ENCODE measurements at places on chromosomes 12 and 14.

GRCh38 chr14:68779761-68780323 lies 13.0 kb downstream of the ZFP36L1 start:
- no peak for DNase-seq

- DNase-seq: no peak
Measured at GRCh38 chr12:4241592-4241991, 32.0 kb upstream of the CCND2 start.

DNA sequence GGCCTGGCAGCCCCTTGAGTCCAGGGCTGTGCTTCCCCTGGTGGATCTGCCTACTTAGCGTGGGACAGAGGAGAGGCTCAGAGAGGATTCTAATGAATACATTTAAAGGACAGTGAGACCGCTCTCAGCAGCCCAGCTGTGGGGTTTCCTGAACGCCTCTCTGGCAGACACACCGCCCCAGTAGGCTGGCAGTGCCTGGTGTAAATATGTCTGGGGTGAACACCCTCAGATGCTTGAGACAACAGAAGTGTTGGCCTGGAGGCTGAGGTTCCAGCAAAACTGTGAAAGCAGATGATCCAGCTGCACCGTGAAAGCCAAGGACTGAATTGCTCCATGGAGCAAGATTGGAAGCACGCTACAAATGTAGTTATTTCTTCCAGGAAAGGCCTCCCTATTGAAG lies 55.1 kb downstream of the LRRC74A start:
- DNase-seq: no peak

GRCh38 chr14:103693515-103693914 lies 21.7 kb downstream of the XRCC3 start:
- no peak for DNase-seq

DNA sequence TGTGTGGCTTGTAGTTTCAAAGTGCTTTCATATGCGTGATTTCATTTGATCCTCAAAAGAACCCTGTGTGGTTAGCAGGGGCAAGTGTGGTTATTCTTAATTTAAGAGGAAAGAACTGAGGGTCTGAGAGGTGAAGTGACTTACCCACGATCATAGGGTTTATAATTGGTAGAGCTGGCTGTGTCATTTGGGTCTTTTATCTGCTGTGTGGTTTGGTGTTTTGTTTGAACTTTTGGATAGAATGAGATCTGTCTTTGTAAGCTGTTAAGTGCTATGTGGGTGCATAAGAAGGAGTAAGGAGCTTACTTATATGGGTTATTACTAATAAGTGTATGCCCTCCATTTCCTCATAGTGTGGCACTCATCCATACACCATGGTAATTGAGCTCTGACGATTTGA lies 190.0 kb downstream of the CACNA1C start:
- DNase-seq: no peak

DNA sequence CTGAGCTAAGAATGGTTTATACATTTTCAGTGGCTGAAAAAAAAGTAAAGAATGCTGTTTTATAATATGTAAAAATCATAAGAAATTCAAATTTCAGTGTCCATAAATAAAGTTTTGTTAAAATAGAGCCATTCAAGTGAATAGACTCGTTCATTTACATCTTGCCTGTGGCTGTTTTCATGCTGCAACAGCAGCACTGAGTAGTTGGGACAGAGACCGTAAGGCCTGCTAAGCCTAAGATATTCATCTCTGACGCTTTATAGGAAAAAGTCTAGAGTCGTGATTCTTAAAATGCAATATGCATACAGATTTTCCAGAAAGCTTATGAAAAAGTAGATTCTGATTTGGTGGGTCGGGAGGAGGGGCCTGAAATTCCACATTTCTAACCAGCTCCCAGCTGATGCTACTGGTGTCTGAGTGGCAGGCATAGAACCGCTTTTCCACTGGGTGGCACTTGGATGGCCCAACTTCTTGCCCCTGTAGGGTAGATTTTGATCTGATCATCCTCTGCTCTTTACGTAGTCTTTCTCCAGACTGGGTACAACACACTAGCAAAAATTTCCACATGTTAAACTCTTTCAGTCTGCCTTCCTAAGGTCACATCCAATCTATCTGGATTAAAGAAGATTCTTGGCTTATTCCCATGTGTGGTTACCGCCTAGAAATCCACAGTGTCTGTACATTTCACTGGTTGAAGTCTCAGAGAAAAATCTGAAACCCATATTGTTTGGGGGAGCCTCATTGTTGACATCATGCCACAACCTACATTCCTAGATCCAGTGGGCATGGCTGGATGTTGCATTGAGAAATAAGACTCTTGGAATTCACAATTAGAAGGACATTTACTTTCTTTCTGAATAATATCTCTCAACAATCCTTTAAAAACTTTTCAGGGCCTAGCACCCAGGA lies 151.2 kb downstream of the C12orf75 start:
- DNase-seq: no peak

DNA sequence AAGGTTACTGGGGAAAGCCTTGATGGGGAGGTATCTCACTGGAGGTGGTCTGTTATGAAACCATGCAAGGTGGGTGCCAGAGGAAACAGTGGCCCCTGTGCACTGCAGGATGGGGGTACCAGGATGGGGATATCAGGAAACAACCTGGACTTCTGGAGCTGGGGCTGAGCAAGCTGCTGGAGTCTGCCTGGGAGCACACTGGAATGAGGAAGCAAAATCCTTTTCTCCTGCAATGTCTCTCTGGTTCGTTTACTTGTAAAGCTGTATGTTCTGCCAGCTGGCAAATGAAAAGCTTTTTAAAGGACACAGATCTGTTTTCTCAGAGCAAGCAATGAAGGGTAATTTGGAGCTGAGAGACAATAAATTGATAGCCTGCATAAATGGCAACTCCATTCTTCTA lies 23.2 kb upstream of the SERPINA1 start:
- DNase-seq: no peak

- no peak for DNase-seq
Measured at GRCh38 chr12:9255837-9256236, 47.6 kb upstream of the PZP start.

GRCh38 chr12:19909418-19909817 lies 458.9 kb upstream of the PDE3A start:
- DNase-seq: no peak

DNA sequence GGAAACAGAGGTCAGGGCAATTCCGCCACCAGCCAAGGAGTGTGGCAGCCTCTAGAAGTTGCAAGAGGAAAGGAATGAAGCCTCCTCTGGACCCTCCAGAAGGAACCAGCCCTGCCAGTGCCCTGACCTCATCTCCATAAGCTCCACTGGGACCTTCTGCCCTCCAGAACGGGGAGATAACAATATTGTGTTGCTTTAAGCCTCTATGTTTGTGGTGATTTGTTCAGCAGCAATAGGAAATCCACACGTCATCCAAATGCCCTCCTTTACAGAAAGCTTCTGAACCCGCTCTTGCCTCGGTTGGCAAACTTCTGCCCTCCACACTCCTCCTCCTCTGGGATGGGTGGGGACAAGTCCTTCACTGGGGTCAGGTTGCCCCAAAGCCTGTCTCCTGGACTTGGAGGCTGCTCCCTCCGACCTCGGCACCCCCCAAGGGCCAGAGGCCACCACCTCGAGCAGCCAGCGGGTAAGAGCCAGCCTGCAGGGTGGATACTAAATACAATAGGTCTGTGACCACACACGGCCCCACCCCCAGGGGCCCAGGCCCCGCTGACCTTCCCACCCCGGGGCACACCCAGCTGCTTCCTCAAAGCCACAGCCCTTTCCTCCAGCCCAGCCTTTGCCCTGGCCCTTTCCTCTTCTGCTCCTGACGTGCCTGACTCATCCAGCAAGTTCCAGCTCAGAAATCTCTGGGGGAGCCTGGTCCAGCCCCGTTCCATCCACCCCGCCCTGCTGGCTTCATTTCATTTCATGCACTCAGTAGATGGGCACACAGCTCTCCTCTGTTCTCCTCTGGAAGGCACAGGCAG lies 58.7 kb upstream of the NCOR2 start:
- no peak for DNase-seq

DNA sequence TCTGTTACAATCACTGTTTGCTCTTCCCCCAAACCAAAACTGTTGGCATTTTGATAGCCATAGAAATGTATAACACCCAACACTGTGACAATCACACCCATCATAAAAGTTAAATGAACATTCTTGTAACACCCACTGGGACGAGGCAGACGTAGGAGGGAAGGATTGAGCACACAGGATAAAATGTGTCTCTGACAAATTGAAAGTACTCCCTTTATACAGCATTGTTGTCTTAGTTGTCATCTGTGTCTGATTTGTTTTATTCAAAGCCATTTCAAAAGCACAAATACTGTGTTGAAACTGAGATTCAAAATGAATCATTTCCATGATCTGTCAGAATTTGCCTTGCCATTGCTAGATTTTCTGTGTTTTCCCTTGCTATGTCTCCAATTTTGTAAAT lies 436.3 kb downstream of the TMTC2 start:
- DNase-seq: no peak

DNA sequence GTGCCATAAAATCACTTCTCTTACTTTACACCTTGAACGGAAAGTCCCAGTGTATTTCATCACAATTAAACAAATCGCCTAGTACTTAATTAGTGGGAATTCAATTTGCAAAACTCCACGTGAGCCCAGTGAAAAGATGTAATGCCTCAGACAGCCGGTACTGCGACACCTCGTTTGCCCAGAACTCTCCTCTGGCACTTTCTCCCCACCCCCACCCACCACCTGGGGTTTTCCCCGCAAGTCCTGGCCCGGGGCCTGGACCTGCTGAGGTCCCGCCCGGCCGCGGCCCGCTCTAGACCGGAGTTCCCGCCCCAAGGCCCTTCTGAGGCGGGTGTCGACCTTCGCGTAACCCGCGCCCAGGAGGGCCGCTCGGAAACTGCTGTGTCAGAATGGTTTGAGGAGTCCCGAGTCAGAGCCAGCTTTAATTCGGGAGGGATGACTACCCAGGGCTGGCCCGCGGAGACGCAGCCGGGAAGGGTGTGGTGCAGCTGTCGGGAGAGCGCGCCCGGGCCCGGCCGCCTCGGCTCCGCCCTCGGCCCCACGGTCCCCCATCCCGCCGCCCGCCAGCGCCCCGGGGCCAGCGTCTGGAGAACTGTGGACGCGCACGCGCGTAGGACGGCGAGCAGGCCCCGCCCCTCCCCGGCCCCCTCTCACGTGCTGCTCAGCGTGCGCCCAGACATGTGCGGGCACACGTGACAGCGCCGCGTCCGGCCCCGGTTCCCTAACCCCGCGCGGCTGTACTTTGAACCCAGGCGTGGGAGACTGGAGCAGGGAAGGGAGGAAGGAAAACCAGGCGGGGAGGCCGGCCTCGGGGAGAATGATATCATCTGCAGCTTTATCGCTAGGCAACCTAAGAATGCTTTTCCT lies 10.8 kb downstream of the BHLHE41 start:
- peak; percentile 35 for DNase-seq

- DNase-seq: no peak
Measured at GRCh38 chr14:52693532-52693931, 1.8 kb downstream of the ERO1A start.

- no peak for DNase-seq
Measured at GRCh38 chr12:501722-502447, 42.1 kb downstream of the B4GALNT3 start.

DNA sequence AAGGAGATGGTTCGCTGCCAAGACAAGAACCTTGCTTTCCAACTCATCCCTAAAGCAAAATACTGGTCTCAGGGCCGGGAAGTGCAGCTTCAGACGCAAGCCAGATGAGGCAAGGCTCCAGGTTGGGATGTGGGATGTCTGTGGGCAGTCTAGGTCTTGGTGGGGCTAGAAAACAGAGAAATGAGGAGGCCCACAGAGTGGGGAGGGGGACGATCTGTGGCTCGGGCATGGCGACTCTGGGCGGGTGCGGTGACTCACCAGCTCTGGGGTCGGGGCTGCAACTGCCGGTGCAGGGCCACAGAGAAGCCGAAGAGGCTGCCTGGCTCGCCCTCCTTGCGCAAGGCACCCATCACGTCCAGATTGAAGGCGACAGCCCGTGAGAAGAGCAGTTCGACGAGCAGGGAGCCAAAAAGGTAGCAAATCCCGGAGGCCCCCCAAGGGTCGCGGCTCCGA lies 459 bp downstream of the ITGA7 start:
- DNase-seq: no peak

DNA sequence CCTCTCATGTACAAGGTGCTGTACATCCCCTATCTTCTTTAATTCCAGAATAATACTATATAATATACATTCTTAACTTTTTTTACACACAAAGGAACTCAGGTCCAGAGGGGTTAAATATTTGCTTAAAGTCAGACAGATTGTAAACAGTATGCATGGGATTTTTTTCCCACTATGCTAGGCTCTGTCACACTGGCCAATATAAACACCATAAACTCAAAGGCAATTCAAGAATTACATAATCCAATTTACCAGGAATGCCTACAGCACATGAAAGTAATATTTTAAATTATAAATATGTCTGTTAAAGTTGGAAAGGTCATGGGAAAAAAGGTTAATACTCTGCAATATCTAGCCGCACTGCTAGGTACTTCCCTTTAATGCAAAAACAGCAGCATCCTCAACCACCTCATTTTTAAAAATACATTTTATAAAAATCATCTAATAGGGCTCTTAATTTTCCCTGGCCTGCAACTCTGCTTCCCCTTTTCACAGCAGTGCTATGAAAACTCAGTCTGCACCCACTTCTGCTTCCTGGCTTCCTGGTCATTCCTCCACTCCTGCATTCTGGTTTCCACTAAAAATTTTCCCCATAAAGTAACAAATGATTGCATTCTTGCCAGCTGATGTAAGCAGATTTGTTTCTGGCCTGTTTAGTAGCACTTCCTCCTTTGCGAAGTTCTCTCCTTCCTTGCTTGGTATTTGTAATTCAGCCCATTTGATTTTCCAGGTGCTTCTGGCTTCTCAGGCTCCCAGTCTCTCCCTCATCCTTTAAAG lies 128.1 kb downstream of the ITPR2 start:
- no peak for DNase-seq

All from iPS DF 19.7 (cell line).